GM12892 (cell line): ENCODE measurements at places on chromosomes 2 and 18.

DNA sequence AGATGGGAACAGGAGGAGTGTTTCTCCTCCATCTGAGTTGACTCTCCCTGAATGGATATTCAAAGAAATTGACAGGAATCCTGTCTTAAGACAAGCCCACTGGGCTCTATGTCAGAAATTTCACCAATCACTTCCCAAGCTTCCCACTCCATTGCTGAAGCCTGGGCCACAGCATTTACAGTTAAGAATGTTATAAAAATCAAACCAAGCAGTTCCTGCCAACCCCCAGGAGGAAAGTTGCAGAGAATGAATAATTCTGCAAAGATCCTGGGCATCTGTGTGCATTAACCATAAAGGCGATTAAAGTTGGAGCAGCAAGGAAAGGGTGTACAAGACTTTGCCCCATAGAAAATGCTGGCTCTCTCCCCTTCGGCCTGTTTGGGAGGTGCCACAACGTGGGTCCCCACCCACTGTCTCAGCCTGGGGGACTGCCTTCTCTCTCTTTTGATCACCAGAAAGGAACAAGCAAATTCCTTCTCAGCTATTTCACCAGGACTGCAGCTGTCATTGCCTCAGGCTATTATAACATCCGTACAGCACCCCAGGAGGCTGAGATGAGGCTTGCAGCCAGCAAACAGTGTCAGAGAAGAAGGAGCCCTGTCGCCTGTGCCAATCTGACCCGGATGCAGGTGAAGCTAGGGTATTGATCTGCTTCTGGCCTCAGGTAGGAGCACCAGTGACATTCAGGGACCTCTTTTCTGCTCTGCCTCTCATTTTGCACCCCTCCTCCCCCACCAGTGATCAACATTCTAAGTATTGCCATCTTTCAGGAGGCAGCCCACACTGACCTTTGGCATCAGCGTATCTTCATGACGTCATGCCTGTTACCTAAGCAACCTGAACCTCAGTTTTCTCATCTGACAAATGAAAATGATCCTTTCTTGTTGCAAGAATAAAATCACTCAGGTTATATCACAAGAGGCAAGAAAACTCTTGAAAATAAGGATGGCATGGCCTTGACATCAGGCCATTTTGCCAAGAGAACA is 219.0 kb downstream of the SH3BP4 start:
- DNase-seq: no peak

- DNase-seq: no peak
Observed at GRCh38 chr2:226573158-226573557, 226.5 kb downstream of the IRS1 start.

DNA sequence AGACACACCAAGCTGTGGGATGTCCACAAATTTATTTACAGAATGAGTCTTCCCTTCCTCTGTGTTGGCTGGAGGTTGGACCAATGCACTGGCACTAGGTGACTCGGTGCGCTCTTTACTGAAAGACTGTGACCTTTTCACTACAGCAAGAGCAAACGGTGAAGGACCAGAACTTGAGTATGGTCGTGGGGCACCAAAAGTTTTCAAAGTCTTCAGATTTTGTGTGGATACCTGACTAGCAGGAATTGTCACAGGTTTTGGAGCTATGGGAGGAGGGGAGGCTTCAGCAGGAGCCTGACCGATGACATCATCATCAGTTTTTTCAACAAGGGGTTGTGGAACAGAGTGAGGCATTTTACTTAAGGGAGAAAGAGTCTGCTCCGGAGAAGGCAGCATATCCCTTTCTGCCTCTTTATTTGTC is 73.0 kb upstream of the GRB14 start:
- no peak for DNase-seq

DNA sequence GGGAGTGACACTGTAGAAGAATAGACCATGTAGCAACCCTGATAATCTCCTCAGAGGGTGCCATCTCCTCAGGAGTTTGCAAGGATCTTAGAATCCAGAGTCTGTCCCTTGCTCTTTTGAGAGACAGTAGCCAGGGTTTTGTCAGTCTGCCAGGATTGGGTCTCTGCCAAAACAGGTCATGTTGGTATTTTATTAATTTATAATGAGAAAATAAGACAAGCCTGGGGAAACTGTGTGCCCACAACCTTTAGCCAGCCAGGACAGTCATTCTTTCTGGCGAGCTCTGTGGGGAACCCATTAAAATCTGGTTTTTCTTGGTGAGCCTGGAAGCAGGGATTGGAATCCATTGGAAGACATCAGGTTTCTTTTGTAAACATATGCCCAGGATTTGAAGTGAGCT is 78.6 kb downstream of the PTPRM start:
- DNase-seq: no peak

DNA sequence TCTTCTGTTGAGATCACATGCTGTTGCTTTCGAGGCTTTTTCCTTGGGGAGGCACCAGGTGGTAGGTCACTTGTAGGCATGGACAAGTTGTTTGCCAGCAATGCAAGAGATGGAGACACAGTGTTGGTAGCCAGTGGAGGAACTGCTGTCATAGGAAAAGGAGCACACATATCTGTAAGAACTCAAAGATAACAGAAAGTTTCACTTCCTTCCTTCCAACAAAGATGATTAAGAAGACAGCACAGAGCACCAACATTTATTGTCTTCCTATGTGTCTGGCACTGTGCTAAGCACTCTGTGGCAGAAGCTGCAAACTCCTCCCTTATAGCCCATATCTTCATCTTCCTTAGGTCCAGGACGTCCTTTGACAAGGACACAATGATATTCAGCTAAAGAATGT is 64.5 kb upstream of the AMMECR1L start:
- no peak for DNase-seq

- no peak for DNase-seq
Observed at GRCh38 chr2:101362777-101363176, 24.5 kb downstream of the CREG2 start.

DNA sequence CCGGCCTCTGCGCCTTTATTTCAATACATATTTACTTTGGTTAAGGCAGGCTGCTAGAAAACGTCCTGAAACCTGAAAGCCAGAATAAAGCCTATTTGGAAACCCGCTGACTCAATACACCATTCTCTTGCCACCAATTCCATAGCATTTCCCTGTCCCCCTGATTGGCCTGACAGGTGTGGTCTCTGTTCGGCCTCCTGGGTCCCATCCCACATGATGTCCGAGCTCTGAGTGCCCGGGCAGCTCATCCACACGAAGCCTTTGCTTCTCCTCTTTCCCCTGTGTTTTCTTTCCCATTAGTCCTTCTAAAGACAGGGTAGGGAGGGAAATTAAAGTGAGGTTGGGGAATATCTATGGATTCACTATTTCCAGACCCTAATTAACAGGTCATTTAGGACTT is 42.6 kb upstream of the ZNF516 start:
- no peak for DNase-seq

- DNase-seq: no peak
Observed at GRCh38 chr18:59650266-59650820, 46.9 kb downstream of the CCBE1 start.

DNA sequence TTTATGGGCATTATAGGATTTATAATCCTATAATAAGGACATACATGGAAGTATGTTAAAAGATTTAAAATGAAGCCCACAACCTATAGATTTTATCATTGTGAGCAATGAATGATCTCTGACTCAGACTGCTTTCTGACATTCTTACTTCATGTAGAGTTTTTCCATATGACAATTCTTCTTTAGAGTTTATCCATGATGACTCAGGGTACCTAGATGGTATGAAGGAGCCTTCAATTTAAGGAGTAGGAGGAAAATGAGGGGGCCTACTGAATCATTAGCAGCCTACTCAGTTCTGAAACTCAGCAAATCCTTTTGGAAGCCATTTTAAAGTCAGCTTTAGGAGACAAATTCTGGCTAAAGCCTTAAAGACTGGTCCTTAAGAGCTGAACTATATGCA is 10.4 kb downstream of the PELI1 start:
- DNase-seq: no peak

DNA sequence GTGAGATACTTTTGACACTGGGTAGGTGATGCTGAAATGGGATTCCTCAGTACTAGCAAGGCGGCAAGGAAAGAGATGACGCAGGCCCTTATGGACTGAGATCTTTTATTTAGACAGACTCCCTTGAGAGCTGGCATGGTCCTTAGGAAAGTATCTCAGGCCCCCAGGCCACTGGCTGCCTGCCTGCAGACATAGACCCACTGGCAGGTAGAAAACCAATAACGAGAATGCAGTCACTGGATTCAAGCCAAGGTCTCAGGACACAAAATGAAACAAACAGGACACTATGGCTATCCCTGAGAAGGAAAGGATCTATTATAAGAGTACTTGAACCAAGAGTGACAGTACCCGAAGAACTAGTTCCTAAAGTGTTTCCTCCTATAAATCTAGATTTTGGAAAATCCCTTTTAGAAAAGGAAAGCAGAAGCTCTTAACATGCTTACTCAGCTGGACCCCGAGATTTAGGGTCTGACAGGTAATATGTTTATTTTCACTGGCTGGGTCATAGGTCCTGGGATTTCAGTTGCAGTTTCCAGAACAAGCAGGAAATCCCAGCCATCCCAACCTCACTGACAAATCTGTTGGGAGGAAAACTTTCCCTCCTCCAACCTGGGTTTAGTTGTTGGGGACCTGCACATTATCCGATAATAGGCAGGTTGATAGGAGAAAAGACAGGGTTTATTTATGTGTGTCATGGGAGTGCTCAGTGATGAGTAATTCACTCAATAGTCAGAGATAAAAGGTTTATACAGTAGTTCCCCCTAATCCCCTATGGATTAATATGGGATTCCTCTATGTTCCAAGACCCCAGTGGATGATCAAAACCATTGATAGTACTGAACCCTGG is 44.5 kb downstream of the COMMD1 start:
- no peak for DNase-seq

DNA sequence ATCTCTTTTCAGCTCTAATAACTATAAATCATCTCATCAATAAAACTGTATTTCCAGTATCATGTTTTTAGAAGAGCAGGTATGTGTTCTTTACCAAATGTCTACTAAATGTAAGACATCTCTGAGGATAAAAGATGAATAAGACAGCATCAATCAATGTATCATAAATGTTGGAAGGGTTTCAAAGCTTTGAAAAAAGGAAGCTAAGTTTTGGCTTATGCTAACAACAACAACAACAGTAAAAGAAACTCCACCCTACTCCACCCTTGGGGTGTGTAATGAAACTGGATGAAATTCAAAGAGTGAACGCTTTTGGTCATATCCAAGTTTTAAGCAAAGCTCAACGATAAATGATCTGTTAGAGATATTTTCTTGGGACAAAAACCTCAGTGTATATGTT is 17.1 kb downstream of the PRKD3 start:
- DNase-seq: no peak

DNA sequence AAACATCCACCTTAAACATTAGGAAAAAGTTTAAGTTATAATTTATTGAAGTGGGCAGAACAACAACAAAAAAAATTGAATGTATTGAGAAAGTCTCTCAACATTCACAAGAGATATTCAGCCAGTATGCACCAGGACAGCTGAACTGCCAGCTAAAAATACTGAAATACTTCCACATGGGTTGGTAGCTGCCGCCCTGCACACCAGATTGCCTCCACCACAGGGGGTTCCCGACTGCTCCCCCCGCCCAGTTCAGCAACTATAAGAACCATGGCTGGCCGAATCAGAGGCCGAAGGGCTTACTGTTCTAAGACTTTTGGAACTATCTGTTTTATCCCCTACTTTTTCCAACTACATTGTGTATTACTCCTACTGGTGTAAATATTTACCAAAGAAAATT is 150.0 kb upstream of the LRP1B start:
- DNase-seq: no peak

DNA sequence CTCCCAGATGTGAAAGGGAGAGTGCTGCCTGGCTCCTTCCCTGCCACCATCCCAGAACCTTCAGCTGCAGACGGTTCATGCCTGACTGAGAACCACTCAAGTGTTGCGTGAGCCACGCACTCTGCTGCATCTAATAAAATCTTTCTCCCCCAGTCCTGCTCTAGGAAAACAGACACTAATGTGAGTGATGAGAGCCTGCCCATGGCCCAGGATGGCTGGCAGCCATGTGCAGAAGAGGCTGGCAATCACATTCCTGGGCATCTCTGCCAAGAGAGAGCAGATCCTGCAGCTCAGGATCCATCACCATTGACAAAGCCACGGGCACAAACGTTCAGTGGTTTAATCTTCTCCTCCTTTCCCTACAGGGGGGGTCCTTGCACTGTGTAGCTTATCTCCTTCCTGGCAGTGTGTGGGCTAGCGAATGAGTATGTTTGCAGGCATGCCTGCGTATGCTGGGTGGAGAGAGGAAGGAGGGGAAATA is 477.5 kb downstream of the SLC4A3 start:
- no peak for DNase-seq

DNA sequence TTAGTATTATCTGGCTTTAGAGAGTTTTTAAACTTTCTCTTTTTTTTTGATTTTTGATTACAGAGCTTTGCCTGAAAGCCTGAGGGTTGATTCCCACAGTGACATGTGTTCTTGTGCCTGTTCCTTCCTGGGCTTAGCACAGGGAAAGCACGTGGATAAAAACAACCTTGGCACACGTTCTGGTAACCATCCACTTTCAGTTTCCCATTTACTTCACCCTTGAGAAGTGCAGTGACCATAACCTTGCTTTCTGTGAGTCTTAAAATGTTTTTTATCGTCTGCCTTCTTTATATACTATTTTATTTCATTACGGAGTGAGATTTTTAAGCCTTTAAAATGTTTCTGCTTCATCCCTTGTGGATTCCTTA is 11.5 kb downstream of the CD226 start:
- DNase-seq: no peak

GRCh38 chr2:66561645-66562303 is 126.8 kb downstream of the MEIS1 start:
- no peak for DNase-seq

DNA sequence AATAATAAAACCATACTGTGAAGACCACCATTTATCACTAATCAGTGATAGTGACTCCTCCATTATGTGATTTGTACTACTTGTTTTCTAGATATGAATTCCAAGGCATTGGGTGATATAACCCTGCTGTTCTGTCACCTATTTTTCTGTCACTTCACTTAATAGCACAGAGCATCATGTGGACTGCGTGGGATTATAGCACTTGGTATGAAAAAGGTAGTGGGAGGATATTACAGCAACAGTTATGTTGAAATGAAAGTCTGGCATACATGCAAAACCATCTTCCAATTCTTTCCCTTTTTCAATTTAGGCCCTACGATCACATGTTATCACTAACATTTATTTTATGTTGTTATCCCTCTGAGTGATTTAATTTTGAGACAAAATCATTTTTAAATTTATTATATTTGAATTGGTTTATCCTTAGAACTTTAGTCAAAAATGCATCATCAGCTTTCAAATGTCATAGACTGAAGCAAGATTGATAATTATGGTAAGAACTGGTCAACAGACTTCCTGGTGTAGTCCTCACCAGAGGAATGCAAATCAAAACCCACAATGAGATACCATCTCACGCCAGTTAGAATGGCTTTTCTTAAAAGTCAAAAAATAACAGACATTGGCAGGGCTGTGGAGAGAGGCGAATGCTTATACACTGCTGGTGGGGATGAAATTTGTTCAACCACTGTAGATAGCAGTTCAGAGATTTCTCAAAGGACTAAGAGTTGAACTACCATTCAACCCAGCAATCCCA is 242.6 kb downstream of the IKZF2 start:
- no peak for DNase-seq

- no peak for DNase-seq
Observed at GRCh38 chr2:44052584-44052983, 56.8 kb upstream of the LRPPRC start.

- no peak for DNase-seq
Observed at GRCh38 chr2:143955401-143956065, 564.4 kb downstream of the ZEB2 start.

- DNase-seq: no peak
Observed at GRCh38 chr18:11310476-11311086, 161.2 kb upstream of the PIEZO2 start.
